ENCODE measurements at places on chromosomes 7 and 10.

DNA sequence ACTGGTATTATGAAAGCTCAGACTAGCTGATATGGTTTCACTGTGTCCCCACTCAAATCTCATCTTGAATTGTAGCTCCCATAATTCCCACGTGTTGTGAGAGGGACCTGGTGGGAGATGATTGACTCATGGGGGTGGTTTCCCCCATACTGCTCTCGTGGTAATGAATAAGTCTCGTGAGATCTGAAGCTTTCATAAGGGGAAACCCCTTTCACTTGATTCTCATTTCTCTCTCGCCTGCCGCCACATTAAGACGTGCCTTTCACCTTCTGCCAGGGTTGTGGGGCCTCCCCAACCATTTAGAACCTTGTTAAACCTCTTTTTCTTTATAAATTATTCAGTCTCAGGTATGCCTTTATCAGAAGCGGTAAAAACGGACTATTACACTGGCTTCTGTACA lies 40.3 kb downstream of the COL13A1 start:
- no peak for DNase-seq

DNA sequence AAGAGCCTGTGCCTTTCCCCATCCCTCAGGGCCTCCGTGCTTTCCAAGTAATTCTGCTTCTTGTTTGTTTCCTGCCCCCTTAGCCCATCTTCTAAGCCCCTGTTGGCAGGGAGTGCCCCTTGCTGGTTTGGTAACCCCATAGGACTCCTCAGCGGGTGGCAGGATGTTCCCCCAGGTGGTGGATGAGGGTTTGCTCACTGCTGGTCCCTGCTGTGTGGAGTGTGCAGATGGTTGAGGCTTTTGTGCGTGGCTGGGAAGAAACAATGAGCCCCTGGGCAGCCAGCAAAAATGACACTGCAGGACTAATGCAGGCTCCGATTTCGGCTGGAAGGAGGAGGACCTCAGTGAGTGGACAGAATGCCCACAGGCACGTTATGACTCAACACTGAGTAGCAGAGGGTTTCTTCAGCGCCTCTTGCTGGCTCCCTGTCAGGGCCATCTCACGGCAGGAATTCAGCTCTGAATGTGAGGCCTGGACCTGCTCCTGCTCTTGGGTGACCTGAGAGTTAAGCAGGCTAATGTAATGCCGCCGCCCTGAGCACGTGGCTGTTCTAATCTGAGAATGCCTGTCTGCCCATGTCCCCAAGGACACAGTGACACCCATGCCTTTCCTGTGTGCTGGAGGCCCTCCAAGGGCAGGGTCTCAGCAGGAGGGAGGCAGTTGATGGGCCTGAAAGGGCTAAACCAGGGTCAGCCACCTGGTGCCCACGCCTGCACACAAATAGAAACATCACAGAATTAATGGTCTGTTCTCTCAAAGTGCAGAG lies 16.6 kb downstream of the BAG3 start:
- DNase-seq: no peak

- no peak for DNase-seq
Observed at GRCh38 chr10:69412232-69412790, 4.4 kb downstream of the TACR2 start.

- DNase-seq: no peak
Observed at GRCh38 chr7:141490474-141490873, 60.7 kb upstream of the AGK start.

DNA sequence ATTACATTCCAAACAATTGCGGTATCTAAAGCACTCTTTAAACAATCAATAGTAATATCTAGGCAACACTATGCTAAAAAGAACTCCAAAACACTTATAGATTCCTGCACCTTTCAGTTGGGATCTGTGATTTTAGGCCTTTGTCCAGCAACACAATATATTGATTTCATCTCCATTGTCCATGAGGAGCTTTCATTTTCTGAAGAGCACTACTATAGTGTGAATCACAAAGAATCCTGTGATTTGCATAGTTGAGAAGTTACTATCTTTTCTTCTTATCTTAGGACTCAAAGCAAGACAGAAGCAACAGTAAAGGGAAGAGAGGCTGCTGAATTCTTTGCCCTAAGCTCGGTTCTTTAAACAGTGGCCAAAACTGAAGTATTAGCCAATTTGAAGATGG lies 846.8 kb downstream of the IPMK start:
- DNase-seq: no peak

GRCh38 chr10:128316121-128316726 lies 190.0 kb upstream of the MKI67 start:
- DNase-seq: no peak

GRCh38 chr7:39810710-39811109 lies 139.3 kb upstream of the CDK13 start:
- DNase-seq: no peak

- DNase-seq: no peak
Observed at GRCh38 chr7:46294381-46294780, 373.3 kb upstream of the IGFBP3 start.

GRCh38 chr7:103988468-103989199 lies 824 bp downstream of the RELN start:
- no peak for DNase-seq

DNA sequence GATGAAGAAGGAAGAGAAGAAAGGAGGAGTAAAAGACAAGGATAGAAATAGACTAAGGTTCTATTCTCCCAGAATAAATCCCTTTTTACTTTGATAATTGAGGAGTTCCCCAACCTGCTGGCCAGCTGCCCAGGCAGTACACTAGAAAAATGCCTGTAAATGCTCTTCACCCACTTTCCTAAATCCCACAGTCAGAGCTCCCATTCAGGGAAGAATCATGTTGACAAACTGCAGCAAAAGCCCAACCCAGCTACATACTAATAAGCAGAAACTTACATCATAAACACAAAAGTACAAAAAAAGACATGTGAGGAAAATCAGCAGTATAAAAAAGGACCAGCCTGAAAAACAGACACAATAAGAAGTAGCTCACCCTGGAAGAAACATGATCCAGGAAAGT lies 15.8 kb upstream of the KDM7A start:
- DNase-seq: no peak

GRCh38 chr10:132350391-132350790 lies 18.4 kb downstream of the LRRC27 start:
- no peak for DNase-seq

DNA sequence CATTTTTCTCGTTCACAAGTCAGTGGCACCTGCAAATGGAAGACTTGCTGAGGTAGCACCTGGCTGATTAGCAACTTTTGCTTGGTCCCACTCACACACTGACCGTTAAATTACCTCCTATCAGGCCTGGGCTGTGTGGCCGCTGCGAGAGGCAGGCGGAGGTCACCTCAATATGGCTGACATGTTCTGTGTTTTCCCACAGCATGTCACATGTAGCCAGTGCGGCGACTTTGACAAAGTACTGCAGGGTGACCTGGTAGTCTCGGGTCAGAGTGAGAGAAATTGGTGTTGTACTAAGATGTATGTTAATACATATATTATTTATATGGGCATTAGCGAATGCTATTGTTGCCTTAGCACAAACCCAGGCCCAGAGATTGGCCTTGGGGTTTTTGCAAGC lies 307.5 kb downstream of the LRMDA start:
- DNase-seq: no peak

DNA sequence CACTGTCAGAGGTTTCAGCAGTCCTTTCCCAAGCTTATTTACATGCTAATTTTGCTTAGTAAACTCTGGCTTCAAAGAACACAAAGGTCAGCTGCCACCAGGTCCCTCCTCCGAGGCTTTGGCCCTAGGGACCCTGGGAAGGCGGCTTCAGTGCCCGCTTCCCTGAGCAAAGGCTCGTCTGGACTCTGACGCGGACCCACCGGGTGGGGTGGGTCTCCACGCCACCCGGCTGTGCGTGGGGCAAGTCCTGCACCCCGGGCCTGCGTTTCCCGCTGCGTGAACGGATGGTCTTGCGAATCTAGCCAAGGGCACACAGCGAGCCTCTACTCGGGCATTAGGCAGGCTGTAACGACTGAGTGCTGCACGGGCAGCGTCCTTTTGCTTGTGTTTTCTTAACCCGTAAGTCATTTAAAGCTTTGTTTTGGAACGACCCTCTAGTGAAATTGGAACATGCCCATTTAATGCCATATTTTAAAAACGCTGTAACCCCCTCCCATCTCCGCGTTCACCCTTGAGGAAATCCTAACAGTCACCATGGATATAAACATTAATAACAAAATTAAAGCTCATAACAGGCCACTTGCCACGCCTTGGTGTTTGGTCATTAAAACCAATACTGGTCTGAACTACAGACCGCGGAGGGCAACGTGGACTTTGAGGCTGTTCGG lies 828 bp downstream of the BNIP3 start:
- DNase-seq: no peak

- no peak for DNase-seq
Observed at GRCh38 chr7:47654672-47655298, 72.9 kb upstream of the TNS3 start.

GRCh38 chr7:88347090-88347489 lies 40.4 kb upstream of the STEAP4 start:
- no peak for DNase-seq

GRCh38 chr7:68457481-68457880 lies 1140.8 kb upstream of the AUTS2 start:
- no peak for DNase-seq

DNA sequence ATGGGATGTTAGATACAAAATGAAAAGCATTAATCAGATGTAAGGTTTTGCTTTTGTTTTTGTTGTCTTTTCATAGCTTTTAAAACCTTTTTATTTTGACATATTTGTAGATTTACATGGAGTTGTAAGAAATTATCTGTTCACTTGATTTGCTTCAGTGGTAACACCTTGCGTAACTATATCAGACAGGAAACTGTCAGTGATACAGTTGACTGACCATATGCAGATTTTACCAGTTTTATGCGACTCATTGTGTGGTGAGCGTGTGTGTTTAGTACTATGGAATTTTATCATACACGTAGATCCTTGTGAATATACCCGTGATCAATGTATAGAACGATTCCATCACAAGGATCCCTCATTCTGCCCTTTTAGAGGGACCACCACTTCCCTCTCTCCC lies 701.4 kb downstream of the SUGCT start:
- DNase-seq: no peak

DNA sequence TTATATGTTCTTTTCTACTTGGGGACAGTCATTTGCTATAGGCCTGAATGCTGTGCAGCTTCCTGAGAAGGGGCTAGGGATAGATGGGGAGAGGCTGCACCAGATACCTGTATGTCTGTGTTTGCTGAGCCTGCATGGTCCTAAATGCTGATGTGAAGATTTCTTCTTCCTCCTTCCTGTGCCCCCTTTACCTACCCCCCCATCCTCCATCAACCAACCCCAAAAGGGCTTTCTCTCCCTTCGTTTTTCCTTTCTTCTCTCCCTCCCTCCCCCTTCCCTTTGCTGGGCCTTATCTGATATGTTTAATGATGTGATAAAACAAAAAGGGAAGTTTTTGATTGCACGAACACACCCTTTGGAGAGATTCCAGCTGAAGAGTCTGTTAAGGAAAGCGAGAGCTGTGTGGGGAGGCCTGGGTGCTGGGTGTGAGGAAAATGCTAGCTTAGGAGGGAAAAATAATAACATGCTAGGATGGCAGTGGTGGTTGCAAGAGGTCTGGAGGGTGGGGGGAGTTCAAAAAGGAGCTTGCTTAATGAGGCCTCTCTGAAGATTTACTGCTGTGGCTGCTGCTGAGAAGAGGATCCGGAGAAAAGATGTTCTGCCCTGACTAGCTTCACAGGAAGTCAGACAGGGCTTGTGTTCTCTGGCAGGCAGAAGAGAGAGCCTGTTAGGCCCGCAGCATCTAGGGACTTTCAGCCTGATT lies 101.8 kb downstream of the SAMD9 start:
- DNase-seq: no peak

- no peak for DNase-seq
Observed at GRCh38 chr10:3395458-3395861, 222.9 kb upstream of the PITRM1 start.

DNA sequence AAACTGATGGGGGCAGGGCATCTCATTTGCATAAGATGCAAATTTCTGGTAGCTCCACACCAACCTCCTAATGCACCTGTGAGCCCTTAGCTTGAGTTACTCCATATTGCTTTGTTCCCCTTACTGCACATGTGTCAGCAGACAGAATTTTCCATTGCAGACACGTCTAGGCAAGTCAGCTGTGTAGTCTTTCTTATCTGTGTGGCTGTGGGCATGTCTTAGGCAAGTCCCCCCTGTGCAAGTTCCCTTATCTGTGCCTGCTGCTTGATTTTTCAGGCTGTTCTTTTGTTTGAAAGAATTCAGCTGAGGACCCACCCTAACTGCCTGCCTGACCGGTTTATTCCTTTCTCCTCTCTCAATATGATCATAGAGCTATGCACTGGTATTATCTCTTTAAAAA lies 28.5 kb upstream of the TRIM24 start:
- DNase-seq: no peak

DNA sequence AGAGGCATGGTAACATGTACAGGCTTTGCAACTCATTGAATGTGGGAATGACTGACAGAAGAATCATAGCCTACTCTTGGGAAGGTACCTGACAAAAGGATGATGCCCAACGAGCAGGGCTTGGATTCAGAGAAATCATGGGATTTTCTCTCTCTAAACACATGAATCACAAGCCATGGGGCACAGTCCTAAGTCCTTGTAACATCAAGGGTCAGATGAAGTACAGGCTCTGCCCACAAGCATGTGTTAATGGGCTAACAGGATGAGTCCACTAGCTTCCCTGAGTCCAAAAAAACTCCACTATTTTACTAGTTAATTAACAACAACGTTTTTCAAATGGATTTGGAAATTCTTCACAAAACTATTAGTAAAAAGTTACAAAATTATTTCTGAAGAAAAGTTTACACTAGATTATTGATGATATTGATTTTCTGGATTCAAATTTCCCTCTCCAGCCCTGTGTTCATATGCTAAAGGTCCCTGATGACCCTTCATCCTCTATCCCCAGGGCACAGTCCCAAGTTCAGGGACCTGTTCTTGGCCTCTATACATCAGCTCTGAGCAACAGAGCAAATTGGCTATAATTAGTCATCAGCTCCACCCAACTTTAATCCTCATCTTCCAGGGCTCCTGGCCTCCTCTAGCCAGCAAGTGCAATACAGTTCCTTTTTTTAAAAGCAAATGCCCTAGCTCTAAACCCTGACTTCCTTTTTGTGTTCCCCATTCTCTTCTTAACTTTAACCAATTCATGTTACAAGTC lies 99.8 kb downstream of the GSAP start:
- no peak for DNase-seq

GRCh38 chr7:138663725-138664710 lies 37.1 kb downstream of the SVOPL start:
- DNase-seq: no peak

GRCh38 chr10:79344502-79345195 lies 2.6 kb upstream of the PPIF start:
- no peak for DNase-seq

All from CD4-positive, alpha-beta T cell treated with Interleukin-12 subunit alpha and Interleukin-12 subunit beta, for 1 hour (primary cell).